ENCODE measurements at places on chromosomes 3 and 15.

- DNase-seq = no peak
Observed at GRCh38 chr15:88493844-88494243, 26.3 kb downstream of the MRPS11 start.

DNA sequence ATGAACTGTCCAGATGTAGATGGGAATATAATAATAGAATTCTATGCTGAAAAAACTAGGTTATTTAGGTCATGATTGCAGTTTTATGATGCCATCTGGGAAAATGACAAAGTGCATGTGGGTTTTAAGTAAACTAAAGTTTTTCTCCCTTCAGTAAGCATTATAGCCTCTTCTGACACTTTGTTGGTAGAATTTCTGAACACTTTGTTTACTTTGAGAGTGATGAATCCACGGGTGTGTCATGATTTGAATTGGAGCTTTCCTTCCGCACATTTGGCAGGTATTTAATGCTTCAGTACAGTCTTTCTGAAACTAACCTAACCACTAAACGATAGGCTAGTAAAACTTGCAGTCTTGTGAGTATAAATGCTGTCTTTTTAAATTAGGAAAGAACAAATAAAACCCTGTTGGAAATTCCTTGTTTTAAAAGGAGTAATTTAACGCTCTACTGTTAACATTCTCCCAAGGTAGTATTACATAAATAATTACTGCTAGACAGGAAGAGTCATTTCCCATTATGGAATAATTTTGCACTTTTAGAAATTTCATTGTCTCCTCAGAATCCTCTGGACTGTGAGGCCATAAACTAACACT lies 7.0 kb downstream of the FILIP1L start:
- DNase-seq = no peak

- DNase-seq = no peak
Observed at GRCh38 chr3:118792191-118792590, 242.5 kb downstream of the IGSF11 start.

DNA sequence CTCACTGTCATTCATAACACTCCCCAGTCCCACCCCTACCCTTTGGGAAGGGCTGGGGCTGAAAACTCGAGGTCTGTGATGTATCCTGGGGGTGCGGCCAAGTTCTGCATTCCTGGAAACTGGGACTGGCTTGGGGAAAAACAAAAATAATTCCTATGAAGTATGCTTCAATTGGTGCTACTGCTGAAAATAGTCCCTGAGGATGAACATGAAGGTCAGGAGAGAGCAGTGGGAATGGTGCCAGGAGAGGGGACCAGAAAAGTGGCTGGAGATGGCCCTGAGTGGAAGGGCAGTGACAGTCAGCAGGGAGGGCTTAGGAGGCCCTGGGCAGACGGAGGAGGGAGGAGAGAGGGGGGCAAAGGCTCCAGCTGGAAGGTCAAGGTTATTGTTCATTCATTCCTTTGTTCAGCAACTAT lies 4.8 kb upstream of the ISLR start:
- DNase-seq = no peak

DNA sequence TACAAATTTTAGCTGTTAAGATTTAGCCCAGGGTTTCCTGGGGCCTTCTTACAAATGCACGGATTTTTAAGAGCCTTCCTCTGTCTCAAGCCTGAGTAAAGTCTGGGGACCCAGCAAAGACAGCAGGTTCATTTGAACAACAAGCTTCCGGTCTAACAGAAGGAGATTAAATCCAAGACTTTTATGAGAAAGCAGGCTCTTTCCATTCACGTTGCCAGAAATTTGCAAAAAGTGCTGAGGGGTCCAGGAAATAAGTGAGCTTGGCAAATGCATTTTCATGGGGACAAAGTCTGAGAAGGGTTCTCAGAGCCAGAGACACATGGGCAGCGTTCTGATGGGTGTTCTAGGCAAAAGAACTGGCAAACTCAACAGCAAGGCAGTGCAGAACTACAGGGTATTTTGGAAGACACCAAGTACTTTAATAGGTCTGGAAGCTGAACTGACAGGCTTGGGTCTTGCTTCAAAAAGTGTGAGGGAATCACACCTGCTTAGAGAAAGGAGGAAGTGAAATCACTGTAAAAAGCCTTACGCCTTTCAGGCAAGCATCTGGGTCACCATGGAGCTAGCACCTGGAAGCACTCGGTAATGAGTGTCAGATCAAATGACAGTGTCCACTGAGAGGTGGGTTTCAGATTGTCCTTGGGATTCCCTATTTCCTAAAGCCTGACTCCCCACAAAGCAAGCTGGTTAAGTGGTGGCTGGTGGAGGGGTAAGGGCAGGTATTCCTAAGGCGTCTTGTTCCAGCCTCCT lies 115.8 kb upstream of the ARHGEF3 start:
- DNase-seq = peak; percentile 62

Data from GM13977 (cell line).